ENCODE measurements at places on chromosomes 12 and 14.

DNA sequence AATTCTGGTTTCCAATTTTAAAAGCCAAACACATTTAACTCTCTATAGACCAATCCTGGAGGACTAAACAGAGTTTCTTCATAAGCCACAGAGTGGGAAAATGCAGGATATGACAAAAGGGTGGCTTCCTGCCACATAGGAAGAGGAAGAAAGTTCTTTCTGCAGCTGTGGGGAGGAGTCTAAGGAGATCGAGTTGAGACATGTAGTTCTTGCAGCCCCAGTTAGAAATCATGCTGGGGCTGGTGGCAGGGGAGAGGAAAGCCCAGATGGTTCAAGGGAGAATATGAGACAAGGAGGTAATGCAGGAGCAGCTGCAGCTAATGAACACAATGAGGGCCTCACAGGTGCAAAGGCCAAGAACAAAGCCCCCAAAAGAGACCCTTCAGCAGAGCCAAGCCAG is 85.0 kb upstream of the ARID2 start:
- peak; percentile 42 for DNase-seq

DNA sequence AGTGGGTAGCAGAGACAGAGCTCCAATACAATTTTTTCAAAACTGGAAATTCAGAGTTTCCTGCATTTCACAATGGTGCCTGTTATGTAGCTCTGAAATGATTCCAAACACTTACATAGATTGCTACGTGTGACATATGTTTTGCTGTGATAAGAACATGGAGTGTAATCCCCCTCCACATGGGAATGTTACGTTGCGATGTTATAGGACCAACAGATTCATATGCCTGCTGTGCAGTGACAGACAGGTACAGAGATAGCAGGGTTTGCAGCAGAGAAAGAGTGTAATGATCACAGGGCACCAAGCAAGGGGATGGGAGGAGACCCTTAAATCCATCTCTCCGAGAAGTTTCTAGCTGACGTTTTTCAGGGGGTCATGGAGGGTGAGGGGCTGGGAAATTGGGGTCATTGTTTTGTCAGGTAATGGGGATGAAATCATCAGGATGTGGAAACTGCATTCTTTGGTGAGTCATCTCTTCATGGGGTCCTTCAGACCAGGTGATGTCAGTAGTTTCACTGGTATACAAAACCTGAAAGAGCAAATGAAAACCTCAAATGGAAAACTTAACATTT is 76.6 kb upstream of the OSBPL8 start:
- no peak for DNase-seq

DNA sequence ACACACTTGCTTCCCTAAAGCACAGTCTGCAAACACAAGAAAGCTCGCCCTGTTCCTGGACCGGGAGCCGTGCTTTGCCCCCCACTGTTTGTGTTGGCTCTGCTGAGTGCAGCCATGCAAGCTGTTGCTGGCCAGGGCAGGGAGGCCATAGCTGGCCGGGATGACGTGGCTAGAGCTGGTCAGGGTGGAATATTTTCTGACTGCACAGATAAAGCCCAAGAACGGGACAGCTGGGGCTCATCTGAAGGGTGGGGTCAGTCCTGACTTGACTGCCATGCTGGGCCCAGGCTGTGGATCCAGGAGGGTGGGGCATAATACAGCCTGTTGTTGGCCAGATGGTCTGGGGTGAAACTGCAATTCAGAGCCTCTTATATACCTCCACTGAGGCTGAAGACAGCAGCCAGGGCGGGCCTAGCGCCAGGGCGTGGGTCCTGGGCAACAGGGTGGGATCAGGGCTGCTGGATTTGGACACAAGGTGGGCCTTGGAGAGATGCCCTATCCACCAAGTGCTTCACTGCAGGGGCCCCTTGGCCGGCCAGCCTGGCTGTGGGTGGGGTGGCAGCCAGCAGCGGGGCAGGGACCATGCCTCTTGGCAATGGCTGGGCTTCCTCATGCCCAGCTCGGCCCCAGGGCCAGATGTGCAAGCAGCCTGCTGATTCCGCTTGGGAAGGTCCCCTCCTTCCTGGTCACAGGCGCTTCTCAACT is 14.8 kb downstream of the KMT5A start:
- DNase-seq, result no peak

- DNase-seq, result no peak
Measured at GRCh38 chr12:28316049-28316448, 125.8 kb downstream of the CCDC91 start.

DNA sequence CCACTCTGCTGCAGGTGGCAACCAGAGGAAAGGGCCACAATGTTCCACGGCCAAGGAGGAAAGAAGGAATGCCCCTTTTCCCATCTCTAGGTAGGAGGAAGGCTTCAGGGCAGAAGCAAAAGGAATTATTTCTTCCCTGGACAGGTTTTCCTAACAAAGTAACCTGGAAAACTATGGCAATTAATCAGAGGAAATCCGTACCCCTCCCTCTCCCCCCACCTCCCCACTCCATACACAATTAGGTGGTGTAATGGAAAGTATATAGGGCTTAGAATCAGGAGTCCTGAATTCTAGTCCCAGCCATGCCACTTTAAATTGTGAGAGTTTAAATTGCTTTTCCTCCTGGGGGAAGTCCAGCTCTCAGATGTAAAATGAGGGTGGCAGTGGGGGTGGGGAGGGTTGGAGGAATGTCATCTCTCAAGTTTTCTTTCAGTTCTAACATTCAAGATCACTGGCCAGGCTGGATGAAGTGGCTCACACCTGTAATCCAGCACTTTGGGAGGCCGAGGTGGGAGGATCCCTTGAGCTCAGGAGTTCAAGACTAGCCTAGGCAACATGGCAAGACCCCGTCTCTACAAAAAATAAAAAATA is 1.7 kb downstream of the DHH start:
- DNase-seq, result no peak

DNA sequence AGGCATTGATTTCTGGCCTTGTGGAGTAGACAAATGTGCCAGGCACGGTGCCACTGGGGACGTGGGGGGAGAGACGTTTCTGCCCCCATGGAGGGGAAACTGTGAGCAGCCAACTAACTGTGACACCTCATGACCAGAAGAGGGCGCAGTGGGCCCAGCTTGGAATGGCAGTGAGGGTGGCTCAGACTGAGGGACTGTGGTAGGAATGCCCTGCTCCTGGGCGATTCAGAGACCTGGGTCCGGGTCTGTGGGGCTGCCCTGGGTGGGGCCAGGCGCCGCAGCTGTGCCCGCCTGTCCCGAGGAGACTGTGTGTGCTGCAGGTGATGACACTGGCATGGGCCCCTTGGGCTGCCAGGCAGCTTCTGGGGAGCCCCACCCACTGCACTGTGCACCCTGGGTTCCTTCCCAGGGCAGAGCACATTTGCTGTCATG is 60.6 kb downstream of the SLC25A47 start:
- peak; percentile 43 for DNase-seq

- no peak for DNase-seq
Measured at GRCh38 chr14:89397569-89398230, 19.3 kb downstream of the FOXN3 start.

DNA sequence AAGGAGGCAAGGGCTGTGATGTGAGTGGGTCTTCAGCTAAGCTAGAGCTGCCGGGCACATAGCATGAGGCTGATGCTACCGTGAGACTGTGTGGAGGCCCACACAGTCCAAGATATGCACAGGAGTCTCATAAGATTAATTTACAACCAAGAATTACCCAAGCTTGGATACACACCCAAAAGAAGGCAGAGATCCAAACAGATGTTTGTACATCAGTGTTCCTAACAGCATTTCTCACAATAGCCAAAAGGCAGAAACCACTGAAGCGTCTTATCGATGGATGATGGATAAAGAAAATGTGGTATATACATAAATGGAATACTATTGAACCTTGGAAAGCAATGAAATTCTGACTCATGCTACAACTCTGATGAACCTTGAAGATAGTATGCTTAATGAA is 40.8 kb upstream of the RIC8B start:
- no peak for DNase-seq

- DNase-seq, result no peak
Measured at GRCh38 chr12:23484238-23484637, 465.2 kb downstream of the SOX5 start.

Data from hematopoietic multipotent progenitor cell (in vitro differentiated cells).